ENCODE measurements at places on chromosomes 4 and X. TPM values are rescaled to one million over a fixed set of nuclear protein-coding genes. Genes with fewer than 3 reads are reported as not detected.

- no peak overlapping the region for H3K4me3 ChIP-seq
- H3K4me1 ChIP-seq, result no peaks in the 10 kb centered on the region
- H3K27me3 ChIP-seq, result no peaks in the 10 kb centered on the region
- H3K27ac ChIP-seq, result no peak overlapping the region
- no peak for DNase-seq
These were observed 602.1 kb downstream of the RAB28 start for GRCh38 chr4:12881945-12882584.

Gene PHOX2B
- total RNA-seq, result not detected

DNA sequence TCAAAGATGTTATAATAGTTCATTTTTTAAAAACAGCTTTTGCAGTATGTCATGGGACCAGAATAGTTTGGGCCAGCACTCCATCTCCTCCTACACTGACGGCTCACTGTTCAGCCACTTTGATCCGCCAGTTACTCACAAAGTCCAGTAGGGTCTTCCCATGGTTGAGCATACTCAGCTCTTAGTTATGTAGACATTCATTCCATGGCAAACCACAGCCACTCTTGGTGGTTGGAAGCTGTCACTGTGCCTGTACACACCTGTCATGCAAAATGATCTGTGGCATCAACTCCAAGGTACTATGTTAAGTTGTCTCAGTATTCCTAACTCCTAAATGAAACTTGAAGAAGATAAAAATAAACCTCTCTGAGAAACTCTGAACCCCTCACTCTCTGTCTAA is 127.2 kb downstream of the NR3C2 start:
- H3K36me3 ChIP-seq, result no peaks in the 10 kb centered on the region
- H3K27ac ChIP-seq, result no peak overlapping the region
- no peaks in the 10 kb centered on the region for H3K27me3 ChIP-seq
- H3K4me3 ChIP-seq, result no peak overlapping the region
- no peak for DNase-seq

GRCh38 chrX:15616531-15616930 is 15.8 kb upstream of the ACE2 start:
- no peak overlapping the region for H3K27ac ChIP-seq
- H3K36me3 ChIP-seq, result no peaks in the 10 kb centered on the region
- no peaks in the 10 kb centered on the region for H3K4me1 ChIP-seq
- H3K4me3 ChIP-seq, result no peak overlapping the region
- peaks cover 55% of the 10 kb centered on the region for H3K27me3 ChIP-seq

DNA sequence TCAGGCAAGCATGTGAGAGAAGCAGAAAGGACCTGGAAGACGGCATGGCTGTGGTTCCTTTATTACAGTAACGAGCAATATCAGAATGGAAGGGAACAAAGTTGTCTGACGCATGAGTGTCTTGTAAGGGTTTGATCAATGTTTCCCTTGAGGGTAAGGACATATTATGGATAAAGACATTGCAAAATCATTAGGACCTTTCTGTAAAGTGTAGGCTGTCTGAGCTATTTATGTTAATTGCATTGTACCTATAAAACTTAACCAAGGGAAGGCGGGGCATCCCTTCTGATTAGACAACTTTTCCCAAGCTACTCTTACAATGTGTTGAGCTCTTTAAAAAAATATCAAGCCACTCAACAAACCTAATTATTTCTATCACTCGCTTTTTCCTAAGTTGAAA is 112.2 kb upstream of the JADE1 start:
- no peaks in the 10 kb centered on the region for H3K36me3 ChIP-seq
- H3K27ac ChIP-seq, result no peak overlapping the region
- DNase-seq, result no peak
- H3K4me3 ChIP-seq, result no peak overlapping the region
- no peaks in the 10 kb centered on the region for H3K27me3 ChIP-seq
- H3K4me1 ChIP-seq, result no peaks in the 10 kb centered on the region

DNA sequence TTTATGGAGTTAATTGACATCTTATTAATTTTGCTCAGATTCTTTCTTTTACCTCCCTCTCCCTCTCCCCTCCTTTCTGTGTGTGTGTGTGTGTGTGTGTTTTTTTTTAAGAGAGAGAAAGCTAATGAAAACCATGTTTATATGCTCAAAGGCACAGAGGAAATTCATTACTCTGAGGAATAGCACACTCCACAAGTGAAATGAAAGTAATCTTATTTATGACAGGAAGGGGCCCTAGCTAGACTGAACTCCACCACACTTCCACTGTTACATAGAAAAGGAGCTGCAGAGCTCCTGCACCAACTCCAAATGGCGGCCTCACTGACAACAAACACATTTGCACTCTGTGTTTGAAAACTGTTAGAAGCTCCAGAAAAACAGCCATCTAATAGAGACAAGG is 150.6 kb downstream of the RASL11B start:
- no peak for DNase-seq
- peaks cover 23% of the 10 kb centered on the region for H3K4me1 ChIP-seq
- no peak overlapping the region for H3K27ac ChIP-seq
- H3K36me3 ChIP-seq, result peaks cover 4% of the 10 kb centered on the region
- peak overlapping the region; percentile 70 for H3K4me3 ChIP-seq
- no peaks in the 10 kb centered on the region for H3K27me3 ChIP-seq

GRCh38 chrX:120446498-120446897 is 22.6 kb downstream of the LAMP2 start:
- no peaks in the 10 kb centered on the region for H3K4me1 ChIP-seq
- no peak overlapping the region for H3K27ac ChIP-seq
- no peak overlapping the region for H3K4me3 ChIP-seq
- H3K36me3 ChIP-seq, result peaks cover 3% of the 10 kb centered on the region

Gene CXCL10
- total RNA-seq, result 2.9 TPM

Gene KLB
- total RNA-seq, result not detected

Gene ARL9
- 0.29 TPM for total RNA-seq

DNA sequence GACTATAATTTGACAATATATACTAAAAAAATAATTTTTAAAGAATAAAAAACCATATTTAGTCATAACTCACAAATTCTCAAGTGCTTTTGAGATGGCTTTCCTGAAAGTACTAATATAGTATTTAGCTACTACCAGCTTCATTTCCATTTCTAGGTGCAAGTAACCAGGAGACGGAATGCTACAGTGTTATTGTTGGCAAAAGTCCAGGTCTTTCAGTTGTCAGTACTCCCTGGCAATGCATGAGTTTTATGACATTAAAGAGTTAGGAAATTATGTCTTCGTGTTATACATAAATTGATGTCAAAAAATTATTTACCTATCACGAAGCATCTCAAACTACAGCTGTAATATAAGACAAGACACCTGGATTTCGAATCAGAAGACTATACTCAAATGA is 45.0 kb downstream of the TMEM47 start:
- no peaks in the 10 kb centered on the region for H3K4me1 ChIP-seq
- no peak overlapping the region for H3K4me3 ChIP-seq
- DNase-seq, result no peak
- no peaks in the 10 kb centered on the region for H3K36me3 ChIP-seq

Data from activated T-cell treated with anti-CD3 and anti-CD28 coated beads, Interleukin-2, amount 50 U/mL, for 72 hours (primary cell).